ENCODE measurements at places on chromosomes 2 and 18. TPM values are rescaled to one million over a fixed set of nuclear protein-coding genes. Genes with fewer than 3 reads are reported as not detected.

- H3K36me3 ChIP-seq: no peaks in the 10 kb centered on the region
- no peak overlapping the region for H3K4me3 ChIP-seq
- no peak for DNase-seq
- no peak overlapping the region for H3K27ac ChIP-seq
Measured at GRCh38 chr18:77622009-77622692, 372.5 kb downstream of the GALR1 start.

- no peaks in the 10 kb centered on the region for H3K4me1 ChIP-seq
- DNase-seq: no peak
- H3K4me3 ChIP-seq: no peak overlapping the region
- H3K27me3 ChIP-seq: no peaks in the 10 kb centered on the region
- no peaks in the 10 kb centered on the region for H3K36me3 ChIP-seq
- H3K27ac ChIP-seq: no peak overlapping the region
Measured at GRCh38 chr2:153953761-153954160, 82.0 kb downstream of the GALNT13 start.

DNA sequence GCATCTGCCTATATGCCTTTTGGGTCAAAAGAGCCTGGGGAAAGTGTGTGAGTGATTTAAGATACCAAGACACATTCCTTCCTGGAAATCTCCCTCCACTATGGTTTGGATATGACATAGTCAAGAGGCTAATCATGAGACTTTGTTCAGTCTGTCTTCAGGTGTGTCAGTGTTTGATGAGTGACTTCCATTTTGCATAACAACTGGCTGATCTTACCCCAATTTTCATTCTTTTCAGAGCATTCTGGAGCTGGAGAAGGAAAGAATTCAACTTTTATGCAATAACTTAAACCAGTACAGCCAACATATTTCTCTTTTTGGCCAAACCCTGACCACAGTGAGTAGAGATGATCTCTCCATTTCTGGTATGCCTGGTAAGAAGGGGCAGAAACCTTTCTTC lies 39.4 kb downstream of the SPC25 start:
- no peaks in the 10 kb centered on the region for H3K4me1 ChIP-seq
- no peaks in the 10 kb centered on the region for H3K27me3 ChIP-seq
- no peak for DNase-seq
- H3K4me3 ChIP-seq: no peak overlapping the region

DNA sequence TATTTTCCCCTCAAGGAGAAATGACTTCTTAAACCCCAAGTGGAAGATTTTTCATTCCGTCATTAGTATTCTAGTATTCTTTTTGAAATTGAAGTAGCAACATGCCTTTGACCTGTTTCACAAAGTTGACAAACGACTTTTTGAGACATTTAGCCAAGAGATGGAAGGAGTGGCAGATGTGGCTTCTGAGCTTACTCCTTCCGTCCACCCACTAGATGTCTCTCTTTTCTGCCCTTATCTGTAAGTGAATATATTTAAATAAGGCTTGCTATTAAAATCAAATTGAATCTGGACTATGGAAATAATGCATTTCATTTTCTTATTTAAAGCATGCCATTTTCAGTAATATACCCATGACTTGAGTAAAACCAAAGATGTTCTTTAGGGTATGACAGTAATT lies 74.1 kb downstream of the ACTR3 start:
- H3K27ac ChIP-seq: no peak overlapping the region
- DNase-seq: no peak
- H3K4me1 ChIP-seq: peaks cover 38% of the 10 kb centered on the region
- H3K4me3 ChIP-seq: no peak overlapping the region
- H3K27me3 ChIP-seq: no peaks in the 10 kb centered on the region

- no peak overlapping the region for H3K4me3 ChIP-seq
- no peaks in the 10 kb centered on the region for H3K4me1 ChIP-seq
- H3K36me3 ChIP-seq: no peaks in the 10 kb centered on the region
- no peak for DNase-seq
- no peak overlapping the region for H3K27ac ChIP-seq
Measured at GRCh38 chr2:229043681-229044080, 227.4 kb downstream of the PID1 start.

- H3K36me3 ChIP-seq: no peaks in the 10 kb centered on the region
- DNase-seq: no peak
- no peak overlapping the region for H3K27ac ChIP-seq
- no peak overlapping the region for H3K4me3 ChIP-seq
- H3K27me3 ChIP-seq: no peaks in the 10 kb centered on the region
Measured at GRCh38 chr2:170166735-170167134, 11.2 kb upstream of the MYO3B start.

DNA sequence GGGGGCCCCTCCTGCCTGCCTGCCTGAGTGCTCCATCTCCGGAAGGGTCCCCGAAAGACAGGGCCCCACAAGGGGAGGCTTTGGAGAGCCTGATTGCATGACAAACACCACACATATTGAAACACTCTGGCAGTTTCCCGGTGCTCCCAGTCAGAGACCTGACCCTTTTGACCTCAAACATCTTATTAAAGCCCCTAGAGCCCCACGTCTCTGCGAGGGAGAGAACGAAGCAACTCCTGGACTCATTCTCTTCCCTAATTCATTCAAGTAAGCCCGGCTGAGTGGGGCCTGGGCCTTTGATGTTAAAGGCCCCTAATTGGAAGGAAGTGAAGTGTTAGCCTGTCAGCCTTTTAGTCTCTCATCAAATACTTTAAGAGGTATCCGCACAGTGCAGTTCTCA lies 335.6 kb downstream of the CYRIA start:
- DNase-seq: no peak
- no peak overlapping the region for H3K27ac ChIP-seq
- H3K27me3 ChIP-seq: no peaks in the 10 kb centered on the region
- H3K36me3 ChIP-seq: no peaks in the 10 kb centered on the region

- H3K4me1 ChIP-seq: peaks cover 13% of the 10 kb centered on the region
- no peak overlapping the region for H3K27ac ChIP-seq
- peak overlapping the region; percentile 57 for H3K4me3 ChIP-seq
- H3K36me3 ChIP-seq: no peaks in the 10 kb centered on the region
- H3K27me3 ChIP-seq: peaks cover 50% of the 10 kb centered on the region
Measured at GRCh38 chr2:44954447-44954888, 13.0 kb downstream of the SIX3 start.

GRCh38 chr2:16626497-16626896 lies 39.1 kb downstream of the CYRIA start:
- no peaks in the 10 kb centered on the region for H3K36me3 ChIP-seq
- H3K4me3 ChIP-seq: no peak overlapping the region
- no peaks in the 10 kb centered on the region for H3K27me3 ChIP-seq
- no peaks in the 10 kb centered on the region for H3K4me1 ChIP-seq
- H3K27ac ChIP-seq: no peak overlapping the region

GRCh38 chr2:139924070-139924469 lies 1143.9 kb upstream of the NXPH2 start:
- H3K36me3 ChIP-seq: no peaks in the 10 kb centered on the region
- no peaks in the 10 kb centered on the region for H3K27me3 ChIP-seq
- H3K4me3 ChIP-seq: no peak overlapping the region
- DNase-seq: no peak
- H3K27ac ChIP-seq: no peak overlapping the region

- H3K36me3 ChIP-seq: no peaks in the 10 kb centered on the region
- peak overlapping the region; percentile 74 for H3K27ac ChIP-seq
- H3K27me3 ChIP-seq: no peaks in the 10 kb centered on the region
- H3K4me1 ChIP-seq: peaks cover 10% of the 10 kb centered on the region
- H3K4me3 ChIP-seq: no peak overlapping the region
- peak; percentile 86 for DNase-seq
Measured at GRCh38 chr2:70094978-70095719, 7.9 kb downstream of the PCBP1 start.

- H3K4me1 ChIP-seq: no peaks in the 10 kb centered on the region
- H3K27me3 ChIP-seq: no peaks in the 10 kb centered on the region
- DNase-seq: no peak
- H3K4me3 ChIP-seq: no peak overlapping the region
Measured at GRCh38 chr2:24238158-24238557, 63.3 kb downstream of the FAM228A start.

- H3K36me3 ChIP-seq: no peaks in the 10 kb centered on the region
- no peaks in the 10 kb centered on the region for H3K27me3 ChIP-seq
- DNase-seq: peak; percentile 86
- H3K27ac ChIP-seq: peak overlapping the region; percentile 81
- peaks cover 16% of the 10 kb centered on the region for H3K4me1 ChIP-seq
Measured at GRCh38 chr2:96241900-96242611, 23.7 kb downstream of the TMEM127 start.

DNA sequence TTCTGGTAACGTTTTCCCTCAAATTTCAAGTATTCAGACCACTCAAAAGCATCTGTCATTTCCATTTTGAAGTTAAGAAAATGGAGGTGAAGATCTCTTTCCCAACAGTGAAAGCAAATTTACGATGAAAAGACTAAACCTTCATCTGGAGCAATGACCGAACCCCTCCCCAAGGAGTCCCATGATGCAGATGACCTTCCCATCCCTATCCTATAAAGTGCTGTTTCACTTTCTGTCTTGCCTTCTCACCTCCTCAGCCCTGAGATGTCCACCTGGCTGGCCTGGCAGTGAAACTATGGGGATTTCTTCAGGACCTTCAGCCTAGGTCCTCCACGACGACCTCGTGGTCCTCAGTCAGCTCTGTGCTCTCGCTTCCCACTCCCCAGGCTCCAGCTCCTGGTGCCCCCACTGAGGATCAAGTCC lies 925 bp upstream of the NPC1 start:
- DNase-seq: no peak
- no peaks in the 10 kb centered on the region for H3K36me3 ChIP-seq
- peak overlapping the region; percentile 80 for H3K4me3 ChIP-seq
- H3K27ac ChIP-seq: peak overlapping the region; percentile 92
- H3K4me1 ChIP-seq: peaks cover 34% of the 10 kb centered on the region

DNA sequence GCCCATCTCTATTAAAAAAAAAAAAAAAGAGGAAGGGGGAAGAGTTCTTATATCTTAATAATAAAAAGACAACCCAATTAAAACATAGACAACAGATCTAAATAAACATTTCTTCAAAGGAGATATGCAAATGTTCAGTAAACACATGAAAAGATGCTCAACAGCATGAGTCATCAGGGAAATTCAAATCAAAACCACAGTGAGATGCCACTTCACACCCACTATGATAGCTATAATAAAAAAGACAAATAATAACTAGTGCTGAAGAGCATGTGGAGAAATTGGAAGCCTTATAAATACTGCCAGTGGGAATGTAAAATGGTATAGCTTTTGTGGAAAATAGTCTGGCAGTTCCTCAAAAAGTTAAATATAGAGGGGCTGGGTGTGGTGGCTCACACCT lies 61.5 kb upstream of the CYP20A1 start:
- DNase-seq: peak; percentile 32
- peaks cover 40% of the 10 kb centered on the region for H3K36me3 ChIP-seq
- H3K27me3 ChIP-seq: no peaks in the 10 kb centered on the region

Gene RTP5
- not detected for total RNA-seq

Gene CRYGA
- total RNA-seq: not detected

Gene SPC25
- total RNA-seq: 3.7 TPM

Gene TM4SF20
- total RNA-seq: 14.2 TPM

Gene CAB39
- total RNA-seq: 52.1 TPM

Gene TRIM43
- not detected for total RNA-seq

Gene SLC23A3
- 1.2 TPM for total RNA-seq

Gene FTCDNL1
- 0.13 TPM for total RNA-seq

Gene CNGA3
- 0.51 TPM for total RNA-seq

Gene SLC30A3
- total RNA-seq: not detected

Gene NT5DC4
- total RNA-seq: not detected

Gene ADCYAP1
- not detected for total RNA-seq

Measured in GM23248 (cell line).